ENCODE measurements at places on chromosomes 2 and 18.

GRCh38 chr18:5073026-5073944, 123.8 kb downstream of the AKAIN1 start:
- peak; percentile 47 for DNase-seq

DNA sequence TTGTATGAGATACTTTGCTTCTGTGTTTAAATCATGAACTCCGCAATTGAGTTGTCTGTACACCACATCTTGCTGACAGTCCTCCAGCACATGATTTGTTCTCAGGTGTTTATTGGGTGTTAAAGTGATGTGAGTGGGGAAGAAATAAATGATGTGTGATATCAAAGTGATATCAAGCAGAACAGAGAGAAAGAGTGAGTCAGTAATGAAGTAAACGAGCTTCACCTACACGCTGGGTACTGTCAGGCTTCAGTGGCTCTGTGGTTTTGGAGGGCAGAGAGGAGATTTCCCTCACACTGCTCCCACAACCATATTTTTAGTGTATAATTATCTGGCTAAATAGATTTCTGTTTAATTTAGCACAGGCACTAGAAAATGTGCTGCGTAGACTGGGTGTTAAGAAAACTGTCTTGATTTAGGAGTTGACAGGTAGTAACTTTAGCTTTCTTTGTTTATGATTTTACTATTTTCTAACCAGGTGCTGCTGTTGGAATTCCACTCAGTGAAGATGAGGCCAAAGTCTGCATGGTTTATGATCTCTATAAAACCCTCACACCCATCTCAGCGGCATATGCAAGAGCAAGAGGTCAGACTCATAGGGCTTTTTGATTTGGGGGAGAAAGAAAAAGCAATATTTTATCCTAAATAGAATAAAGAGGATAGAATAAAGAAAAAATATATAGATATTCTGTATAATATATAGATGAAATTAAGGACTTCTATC, 21.2 kb downstream of the ATIC start:
- no peak for DNase-seq

DNA sequence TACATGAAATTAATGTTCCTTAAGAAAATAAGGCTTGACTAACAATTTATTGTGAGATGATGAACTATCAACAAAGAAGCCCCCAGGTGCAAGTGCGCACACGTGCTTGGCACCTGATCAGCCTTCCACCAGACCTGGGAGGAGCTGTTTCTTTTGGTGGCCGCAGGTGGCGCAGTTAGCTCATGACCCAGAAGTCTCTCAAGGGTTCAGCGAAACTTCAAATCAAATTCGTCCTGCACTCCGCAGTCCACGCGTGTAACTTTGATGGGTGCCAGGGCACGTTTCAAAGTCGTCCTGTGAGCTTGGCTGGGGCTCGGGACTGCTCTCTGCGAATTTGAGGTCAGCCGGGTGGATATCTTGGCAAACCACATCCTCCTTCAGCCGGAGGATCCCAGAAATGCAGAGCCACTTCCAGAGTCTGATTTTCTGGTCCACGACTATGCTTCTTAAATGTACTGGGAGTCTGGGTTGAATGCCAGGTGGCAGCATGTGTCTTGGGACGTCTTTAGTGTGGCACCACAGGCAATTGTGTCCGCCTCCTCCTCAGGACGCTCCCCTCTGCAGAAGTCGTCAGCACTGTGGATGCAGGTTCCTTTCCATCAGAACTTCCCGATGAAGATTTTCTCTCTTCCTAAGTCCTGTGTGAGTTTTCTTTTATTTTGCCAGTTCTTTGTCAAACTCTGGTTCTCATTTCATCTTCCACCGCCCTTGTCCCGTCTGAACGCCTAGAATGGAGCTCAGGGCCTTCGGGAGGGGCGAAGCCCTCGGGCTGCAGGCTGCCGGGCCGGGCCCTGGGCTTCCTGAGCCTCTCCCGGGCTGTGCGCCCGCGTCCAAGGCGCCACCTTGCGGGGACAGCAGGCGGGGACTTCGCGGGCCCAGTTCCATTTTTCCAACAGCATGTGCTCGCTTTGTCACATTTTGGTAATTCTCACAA, 61.3 kb upstream of the RAPGEF4 start:
- DNase-seq, result peak; percentile 34

DNA sequence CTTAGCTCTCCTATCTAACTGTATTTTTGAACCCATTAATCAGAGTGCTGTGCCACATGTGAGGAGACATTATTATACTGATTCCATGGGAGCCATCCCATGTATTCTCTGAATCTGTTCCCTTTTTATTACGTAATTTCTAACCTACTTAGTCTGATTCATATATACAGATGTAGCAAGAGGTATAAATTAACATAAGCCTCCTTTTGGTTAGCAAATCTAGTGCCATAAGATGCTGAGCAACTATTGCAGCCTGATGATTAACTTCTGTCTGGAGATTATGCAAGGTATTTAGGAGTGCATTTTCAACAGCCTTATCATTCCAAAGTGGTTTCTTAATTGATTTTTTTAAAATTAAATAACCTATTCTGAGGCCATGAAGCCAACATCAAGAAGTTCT, 114.1 kb upstream of the MSH2 start:
- DNase-seq, result no peak

DNA sequence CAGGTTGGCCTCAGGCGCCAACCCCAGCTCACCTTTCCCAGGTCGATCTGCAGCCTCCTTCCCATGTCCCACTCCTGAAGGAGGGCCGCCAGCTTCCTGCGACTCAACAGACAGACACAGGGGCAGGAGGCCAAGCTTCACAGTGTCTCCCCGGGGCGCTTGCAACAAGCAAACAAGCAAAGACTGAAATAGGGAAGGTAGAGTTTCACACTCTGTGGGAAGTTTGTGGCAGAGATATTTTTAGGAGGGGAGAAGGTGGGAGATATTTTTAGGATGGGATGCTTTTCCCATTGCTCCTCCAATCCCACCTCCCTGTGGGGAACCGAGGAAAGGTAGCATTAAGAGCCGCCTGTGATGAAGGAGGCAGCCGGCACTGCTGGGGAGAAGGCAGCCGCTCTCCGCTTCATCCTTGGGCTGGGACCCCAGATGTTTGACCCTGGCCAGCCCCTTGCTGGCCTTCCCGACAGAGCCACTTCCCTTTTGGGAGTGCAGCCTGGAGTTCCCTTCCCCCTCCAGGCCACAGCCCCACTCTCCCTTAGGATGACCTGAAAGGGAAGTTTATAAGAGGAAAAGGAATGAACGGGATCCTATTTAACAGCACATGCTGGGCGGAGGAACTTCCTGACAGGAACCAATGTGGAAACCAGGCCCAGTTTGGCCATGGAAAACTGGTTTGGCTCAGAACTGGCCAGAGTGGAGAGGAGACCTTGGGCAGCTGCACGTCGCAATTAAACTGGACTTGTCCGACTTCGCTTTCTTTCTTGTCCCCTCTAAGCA, 142.2 kb upstream of the SMAD2 start:
- no peak for DNase-seq

GRCh38 chr2:23941644-23942043, 1.4 kb downstream of the UBXN2A start:
- no peak for DNase-seq

DNA sequence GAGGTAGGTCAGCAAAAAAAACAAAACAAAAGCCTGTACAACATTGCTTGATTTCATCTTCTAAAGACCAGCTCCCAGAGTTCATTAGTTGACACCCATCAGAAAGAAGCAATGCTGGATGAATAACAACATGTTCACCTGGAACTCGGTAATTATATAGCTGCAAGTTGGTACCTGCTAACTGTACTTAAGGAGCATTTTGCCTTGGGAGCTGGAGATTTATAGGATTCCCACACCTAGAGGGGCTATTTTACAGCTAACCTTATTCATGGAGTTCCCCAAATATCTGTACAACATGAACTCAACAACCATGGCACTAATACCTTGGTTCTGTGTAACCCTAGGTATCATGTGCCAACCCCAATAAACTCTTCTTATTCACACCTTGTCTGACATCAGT, 281.1 kb upstream of the NCKAP5 start:
- no peak for DNase-seq

GRCh38 chr18:9906481-9906880, 7.3 kb upstream of the VAPA start:
- DNase-seq, result no peak

- no peak for DNase-seq
Measured at GRCh38 chr2:98896416-98896815, 39.6 kb downstream of the CRACDL start.

DNA sequence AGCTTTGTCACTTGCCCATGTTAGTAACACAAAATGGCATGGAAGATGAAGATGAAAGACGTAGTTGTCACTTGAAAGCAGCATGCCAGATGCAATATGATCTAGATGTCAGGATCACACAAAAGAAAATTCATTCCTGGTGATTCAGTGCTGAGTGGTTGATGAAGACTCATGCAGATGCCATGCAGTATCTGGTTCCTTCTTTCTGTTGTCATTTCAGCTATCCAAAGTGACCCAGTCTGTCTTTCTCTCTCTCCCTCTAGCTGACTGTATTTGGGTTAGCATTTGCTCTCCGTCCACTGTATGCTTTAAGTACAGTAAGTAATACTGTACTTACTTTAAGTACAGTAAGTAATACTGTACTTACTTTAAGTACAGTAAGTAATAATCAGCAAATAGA, 50.4 kb downstream of the TTN start:
- DNase-seq, result no peak

DNA sequence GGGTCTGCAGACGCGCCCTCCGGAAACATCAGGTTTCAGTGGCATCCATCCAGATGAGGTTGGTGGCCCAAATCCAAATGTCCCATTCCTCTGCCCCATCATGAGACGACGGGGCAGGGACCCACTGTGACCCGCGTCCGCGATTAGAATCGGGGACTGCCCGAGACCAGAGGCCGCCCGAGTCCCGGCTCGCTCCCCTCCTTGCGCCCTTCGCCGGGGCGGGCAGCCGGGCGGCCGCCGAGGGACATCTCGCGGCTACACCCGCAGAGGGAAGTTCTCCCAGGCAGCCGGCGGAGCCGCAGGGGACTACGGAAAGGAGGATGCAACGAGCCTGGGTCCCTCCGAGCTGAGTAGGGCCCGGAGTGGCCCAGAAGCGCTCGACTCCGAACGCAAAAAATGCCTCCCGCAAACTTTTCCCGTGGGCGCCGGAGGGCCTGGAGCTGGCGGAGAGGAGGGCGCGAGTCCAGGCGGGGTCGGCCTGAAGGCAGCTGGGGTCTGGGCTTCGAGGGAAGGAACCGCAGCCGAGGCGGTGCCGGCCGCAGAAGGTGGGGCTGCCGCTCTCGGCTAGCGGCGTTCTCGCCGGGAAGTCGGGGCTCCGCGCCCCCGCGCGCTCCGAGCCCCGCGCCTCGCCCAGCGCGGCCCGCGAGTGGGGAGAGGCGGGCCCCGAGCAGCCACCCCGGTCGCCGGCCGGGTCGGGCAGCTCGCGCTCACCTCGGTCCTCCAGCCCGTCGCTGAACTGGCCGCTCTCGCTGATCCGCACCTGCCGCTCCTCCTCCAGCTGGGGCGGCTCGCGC, 580 bp downstream of the TMEM163 start:
- no peak for DNase-seq

DNA sequence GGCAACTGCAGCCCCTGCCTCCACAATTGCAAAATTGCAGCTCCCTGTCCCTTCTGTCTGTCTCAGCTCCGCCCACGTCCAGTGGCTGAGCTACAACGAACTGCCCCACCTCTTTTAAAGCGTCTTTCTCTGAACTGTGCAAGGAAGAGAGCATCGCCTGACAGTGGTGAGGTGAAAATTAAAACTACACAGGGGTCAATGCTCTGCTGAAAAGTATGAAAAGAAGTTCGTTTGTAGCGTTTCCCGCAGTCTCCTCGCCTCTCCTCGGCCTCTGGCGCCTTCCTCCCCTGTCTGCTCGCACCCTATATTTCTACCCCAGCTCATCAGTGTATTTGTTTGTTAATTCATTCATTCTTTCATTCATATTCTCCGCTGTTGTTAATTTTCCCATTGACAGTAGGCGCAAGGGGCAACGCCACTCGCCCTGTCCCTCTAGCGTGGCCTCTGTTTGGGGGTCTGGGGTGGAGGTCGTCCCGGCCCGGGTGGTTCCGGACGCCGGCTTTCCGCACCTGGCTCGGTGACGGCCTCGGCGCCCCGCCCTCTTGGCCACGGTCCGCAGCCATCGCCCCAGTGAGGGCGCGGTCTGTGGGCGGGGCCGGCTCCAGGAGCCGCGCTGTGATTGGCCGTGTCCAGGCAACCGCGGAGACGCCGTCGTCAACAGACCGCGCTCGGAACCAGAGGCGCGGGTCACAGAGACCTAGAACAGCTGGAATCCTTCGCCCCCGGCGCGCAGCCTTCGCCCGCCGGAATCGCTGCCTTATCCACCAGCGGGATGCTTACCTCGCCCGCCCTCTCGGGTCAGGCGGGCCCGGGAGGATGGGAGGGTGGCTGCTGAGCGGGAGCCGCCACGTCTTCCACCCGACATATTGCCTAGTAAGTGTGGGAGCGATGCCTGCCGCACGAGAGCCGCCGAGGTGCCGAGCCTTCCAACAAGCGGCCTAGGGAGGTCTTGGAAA, at the start of gene VWA3B:
Gene VWA3B (plus strand): TSS at position 677 of the 956 bp plus-strand sequence. CDS start 5,926 bp downstream, outside the sequence.
- DNase-seq, result peak; percentile 4

DNA sequence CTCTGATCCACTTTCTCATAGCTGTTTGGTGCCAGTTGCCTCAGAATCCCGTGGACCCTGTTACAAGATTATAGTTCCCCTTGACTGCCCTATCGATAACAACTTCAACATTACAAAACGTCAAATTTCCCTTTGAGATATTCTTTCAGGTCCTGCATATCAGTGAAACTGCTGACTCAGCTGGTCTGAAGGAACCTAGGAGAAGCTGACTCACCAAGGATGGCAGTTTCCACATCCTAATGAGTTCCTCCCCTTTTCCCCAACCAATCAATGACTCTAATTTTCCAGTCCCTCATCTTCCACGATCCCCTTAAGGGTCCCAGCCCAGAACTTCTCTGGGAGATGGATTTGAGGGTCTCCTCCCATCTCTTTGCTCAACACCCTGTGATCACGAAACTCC, 27.6 kb upstream of the GNAL start:
- no peak for DNase-seq

DNA sequence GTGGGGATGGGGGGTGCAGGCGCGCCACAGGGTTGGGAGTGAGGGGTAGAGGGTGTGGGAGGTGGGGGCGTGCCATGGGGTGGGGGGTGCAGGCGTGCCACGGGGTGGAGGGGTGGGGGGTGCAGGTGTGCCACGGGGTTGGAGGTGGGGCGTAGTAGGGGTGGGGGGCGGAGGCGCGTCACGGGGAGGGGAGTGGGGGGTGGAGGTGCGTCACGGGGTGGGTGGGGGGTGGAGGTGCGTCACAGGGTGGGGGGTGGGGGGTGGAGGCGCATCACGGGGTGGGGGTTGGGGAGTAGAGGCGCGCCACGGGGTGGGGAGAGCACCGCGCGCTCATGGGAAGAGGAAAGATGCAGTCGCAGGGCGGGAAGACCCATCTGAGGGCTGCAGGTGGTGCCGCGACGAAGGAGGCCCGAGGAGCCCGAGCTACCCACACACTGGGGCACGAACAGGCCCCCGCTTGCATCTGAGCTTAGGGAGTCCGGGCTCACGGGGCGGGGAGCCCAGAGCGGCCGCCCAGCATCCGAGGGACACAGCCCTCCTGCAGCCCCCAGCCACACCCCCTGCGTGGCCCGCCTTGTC, 37.5 kb downstream of the SNED1 start:
- DNase-seq, result peak; percentile 68

Data from naive thymus-derived CD8-positive, alpha-beta T cell (primary cell).